CD4-positive, alpha-beta T cell treated with Interleukin-1 beta for 1 hour (primary cell): ENCODE measurements at places on chromosomes 1 and 21.

DNA sequence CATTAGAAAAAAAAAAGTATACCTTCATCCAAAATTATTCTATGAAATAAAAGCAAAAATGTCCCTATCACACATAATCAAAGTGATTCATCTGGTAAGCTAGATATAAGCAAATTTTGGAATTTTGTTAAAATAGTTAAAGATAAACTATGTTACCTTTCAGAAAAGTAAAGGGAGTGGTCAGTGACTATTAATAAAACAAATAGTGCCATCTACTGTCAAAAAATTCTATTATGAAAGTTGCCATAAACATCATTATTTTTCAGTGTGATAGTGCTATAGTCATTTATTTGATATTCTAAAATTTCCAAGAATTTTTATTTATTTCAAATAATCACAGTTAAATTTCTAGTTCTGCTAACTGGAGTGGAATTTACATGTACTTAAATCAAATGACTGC is 803.7 kb downstream of the KCNT2 start:
- no peak for DNase-seq

DNA sequence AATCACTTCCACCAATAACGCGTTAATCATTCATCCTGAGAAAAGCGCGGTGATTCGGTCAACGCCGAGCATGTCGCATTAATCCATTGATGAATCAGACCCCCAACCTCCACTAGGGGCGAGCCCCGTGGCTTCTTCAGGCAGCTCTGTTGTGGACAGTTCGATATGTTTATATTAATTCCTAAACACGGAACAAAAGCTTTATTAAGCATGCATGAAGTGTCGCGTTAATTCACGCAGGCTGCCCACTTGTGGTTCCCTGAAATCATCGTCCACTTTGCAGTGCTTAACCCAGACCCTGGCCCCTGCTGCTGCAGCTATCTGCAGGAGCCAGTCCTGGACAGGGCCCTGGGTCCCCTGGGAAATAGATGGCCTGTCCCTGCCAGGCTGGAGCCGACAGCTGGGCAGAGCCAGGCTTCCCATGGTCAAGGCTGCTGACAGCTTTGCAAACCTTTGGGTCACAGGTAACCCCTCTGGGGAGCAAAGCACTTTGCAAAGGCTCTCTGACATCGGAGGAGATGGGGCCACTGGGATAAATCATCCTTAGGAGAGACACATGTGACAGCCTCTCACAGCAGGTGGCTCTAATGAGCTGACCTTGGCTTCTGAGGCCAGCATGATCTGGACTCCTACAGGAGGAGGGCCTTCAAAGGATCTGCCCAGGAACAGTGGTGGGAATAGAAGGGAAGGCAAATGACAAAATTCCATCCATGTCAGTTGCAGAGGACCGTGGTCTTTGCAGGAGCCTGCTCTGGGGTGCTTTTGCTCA is 137.0 kb upstream of the AJAP1 start:
- no peak for DNase-seq

- no peak for DNase-seq
Observed at GRCh38 chr1:23617084-23617521, 57.8 kb upstream of the ID3 start.

DNA sequence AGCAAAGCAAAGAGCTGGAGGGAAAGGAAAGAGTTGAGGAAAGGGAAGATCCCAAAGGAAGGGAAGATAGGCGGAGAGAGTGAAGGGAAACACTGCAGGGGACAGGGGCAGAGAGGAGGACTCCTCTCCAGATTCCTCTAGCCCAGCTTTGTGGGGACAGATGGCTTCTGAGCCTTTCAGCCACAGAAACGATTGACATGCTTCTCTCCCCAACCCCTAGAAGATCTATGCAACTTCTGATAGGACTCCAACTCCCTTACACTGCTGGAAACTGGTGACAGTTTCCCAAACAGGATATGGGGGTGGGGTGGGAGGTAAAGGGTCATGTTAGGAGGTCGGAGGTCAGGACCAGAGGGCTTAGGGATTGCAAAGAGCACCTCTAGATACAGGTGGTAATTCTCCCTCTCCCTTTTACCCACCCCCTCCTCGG is 6.5 kb downstream of the MEX3A start:
- DNase-seq: no peak

DNA sequence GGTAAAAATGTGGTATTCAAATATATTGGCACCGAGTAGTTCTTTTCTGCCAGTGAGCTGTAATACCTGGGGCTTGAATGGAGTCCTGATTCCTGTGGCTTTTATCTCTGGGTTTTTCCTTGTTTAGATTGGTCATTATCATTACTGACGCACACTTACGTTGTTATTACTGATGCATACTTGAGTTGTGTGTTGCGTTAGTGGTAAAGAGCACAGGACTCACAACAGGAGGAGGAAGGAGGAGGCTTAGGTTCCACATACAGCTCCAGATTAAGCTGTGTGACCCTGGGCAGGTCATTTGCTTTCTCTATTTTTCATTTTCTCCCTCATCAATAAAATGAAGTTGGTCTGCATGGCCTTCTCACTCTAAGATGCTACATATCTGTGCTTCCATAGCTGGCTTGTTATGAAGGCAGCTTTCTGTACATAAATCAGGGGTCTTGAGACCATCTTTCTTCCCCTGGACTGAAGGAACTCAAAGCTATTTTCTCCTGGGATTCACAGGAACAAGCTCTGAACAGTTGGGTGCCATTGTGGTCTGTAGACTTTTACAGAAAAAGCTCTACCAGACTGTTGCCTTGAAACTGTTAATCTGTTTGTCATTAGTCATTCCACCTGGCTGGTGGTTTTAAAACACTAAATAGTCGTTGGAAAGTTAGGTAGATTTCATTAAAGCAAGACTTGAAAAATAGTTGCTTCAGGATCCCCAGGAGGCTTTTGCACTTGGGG is 5.6 kb downstream of the ARID1A start:
- no peak for DNase-seq

GRCh38 chr1:33758698-33759097 is 105.2 kb upstream of the HMGB4 start:
- no peak for DNase-seq

DNA sequence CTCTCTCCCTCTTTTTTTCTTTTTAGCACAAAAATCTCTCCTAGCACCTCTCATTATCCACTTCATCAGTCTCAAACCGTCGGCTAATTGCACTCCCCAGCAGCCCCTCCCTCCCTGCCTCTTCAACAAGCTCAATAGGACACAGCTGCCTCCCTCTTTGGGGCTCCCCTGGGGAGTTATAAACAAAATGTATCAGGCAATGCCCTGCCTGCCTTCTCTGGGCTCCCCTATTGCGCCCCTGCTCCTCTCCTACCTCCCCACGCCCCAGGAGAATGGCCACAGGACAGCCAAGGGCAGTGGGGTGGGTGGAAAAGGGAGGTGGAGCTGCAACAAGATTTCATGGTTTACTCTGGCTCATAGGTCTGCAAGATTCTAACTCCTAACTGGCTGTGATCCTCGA is 147.1 kb upstream of the GRIK3 start:
- DNase-seq: no peak

DNA sequence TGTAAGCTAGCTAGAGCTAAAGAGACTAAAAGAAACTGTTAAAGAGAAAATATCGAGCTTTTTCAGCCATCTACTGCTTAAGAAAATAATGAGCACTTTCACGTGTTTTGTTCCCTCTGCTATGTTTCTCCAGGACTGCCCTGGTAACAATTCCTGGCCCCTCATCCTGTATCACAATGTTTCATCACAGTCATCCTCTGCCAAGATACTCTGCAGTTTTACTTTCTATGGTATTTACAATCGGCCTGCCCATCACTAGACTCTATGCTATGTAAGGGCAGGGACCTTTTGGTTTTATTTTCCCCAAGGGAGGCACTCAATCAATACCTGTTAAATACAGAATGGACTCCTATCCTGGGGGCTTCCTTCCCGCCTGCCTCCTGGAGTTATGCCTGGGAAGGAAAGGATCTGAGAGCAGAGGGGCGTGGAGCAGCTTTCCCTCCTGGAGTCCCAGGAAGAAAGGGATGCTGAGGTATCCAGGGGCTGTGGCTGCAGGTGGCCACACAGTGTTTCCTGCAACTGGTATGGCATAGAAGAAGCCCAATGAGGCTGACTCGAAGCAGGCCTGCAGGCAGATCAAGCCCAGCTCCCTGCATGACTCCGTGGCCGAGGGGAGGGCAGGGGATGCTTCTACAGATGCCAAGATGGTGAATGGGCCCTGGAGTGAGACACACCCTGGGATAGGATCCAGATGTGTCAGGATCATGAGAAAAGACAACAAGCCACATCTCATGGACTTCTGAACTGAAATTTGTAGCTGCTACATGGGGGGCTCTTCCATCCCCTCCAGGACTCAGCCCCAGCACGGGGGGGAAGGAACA is 52.9 kb downstream of the MATN1 start:
- no peak for DNase-seq

DNA sequence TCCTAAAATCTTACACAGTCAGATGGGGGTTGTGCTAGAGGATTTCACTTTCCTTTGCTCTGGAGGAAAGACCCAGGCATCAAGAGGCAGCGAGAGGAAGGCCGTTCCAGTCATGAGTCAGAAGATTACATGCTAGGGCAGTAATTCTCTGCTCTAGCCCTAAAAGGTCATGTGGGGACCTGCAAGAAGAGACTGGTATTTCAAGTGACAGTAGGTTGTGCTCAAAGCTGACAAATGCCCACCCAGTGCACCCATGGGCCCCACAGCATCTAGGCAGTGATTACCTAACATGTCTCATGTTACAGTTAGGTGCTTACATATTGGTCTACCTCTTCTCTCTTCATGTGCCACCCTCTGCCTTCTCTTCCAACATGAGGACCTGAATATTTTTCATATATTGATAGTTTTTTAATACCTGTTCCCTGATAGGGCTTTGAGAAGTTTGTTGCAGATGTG is 99.7 kb upstream of the BEND5 start:
- no peak for DNase-seq

DNA sequence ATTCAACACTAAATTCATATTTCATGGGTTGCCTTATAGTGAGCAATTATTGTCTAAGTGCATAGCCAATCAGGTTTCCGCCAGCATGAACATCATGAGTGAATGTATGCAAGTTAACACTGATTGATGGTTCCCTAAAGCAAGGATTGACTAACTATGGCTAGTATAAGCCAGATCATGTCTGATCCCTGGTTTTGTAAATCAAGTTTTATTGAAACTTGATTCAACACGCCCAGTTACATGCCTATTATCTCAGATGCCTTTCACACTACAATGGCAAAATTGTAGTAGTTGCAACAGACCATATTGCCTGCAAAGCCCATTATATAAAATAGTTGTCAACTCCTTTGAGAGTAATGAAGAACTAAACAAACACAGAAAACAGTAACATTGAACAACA is 1127.4 kb downstream of the NCAM2 start:
- DNase-seq: no peak

GRCh38 chr1:153365696-153366095 is 8.0 kb downstream of the S100A9 start:
- DNase-seq: no peak

DNA sequence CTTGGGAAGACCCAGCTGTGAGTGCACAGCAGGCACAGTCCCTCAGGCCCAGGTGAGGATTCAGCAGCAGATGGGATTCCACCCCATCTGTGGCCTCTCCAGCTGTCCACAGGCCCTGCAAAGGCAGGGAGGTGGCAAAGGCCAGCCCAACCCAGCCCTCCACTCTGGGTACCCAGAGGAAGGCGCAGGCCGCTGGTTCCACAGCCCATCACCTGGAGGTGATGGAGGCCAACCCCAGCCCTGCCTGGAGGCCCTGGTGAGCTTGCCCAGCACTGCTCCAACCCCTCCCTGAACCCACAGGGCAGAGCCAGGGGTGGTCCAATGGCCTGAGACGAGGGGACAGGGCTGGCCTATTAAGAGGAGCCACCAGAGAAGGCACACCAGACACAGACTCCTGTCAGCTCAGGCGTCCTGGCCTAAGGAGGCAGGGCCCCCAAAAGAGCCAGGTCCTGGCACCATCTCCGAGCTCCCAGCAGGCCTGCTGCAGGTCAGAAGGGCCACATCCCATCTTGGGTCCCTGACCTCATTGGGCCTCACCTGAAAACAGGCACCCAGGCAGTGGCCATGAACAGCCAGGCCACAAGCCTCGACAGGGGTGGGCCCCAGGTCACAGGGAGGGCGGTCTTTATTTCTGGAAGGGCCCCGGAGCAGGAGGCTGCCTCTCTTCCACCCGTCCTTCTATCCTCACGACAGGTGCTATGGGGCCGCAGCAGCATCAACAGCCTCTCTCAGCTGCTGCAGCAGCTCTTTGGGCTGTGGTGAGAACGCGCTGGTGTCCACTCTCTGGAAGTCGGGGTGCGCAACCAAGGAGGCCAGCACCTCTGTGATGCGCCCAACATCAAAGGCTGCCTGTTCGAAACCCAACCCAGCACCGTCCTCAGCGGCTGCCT is 3.2 kb downstream of the JMJD4 start:
- no peak for DNase-seq

DNA sequence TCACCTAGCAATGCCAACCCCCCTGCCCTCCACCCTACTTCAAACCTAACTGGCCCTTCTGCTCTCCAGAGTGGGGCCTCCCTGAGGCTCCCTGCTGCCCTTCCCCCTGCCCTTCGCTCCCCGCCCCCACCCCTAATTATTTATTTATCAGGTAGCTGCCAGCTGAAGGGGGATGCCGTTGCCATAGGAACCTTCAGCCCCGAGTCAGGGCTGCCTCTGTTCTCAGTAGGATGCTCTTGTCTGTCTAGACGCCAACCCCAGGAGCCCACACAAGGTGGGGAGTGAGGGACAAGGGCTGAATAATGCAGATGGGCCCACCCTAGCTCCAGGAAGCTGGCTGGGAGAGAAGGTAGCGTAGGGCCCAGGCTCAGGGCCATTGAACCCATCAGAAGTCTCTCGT is 41.1 kb downstream of the NKAIN1 start:
- DNase-seq: no peak

DNA sequence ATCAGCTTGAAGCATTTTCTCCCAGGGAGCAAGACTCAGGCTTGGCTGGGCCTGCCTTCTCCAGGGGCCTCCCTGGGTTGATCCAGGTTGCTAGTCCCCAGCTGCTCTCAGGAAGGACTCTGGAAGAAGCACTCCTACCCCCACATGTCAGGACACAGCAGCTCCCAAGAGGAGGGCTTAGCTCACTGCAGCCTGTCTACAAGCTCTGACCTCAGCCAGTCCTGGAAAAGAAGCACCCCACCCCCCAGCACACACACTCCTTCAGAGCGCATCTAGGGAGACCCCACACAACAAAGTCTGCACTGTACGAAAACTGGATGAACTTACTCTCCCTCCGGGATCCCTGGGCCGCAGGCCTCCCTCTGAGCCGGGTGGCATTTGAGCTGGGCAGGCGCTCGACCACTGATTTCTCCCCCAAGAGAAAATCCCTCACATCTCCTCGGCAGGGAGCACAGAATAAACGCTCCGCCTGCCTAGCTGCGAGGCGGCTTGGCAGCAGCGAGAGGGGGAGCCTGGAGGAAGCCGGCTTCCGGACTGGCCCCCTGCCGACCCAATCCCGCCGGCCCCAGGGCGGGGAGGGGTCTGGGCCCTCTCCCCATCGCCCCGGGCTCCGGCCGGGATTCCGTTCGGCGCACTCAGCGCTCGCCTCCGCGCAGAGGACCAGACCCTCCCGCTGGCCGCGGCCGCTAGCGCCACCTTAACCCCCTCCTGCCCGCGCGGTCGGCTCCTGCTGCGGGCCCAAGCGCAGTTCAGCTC is at the start of gene KCNA2:
TSS of gene KCNA2 (minus strand) at position 458 of the 756 bp plus-strand sequence. CDS start 1,576 bp downstream, outside the sequence.
- peak; percentile 8 for DNase-seq

GRCh38 chr21:42925114-42925926 is at the start of gene ERVH48-1:
ERVH48-1 (minus strand) TSS chr21:42925630; CDS start chr21:42919006, 6,624 bp downstream.
- DNase-seq: no peak

GRCh38 chr1:203990118-203990517 is 82.8 kb upstream of the SOX13 start:
- DNase-seq: peak; percentile 6

- DNase-seq: no peak
Observed at GRCh38 chr1:93740601-93741031, 59.0 kb upstream of the BCAR3 start.

- peak; percentile 14 for DNase-seq
Observed at GRCh38 chr1:11790880-11791715, 14.7 kb downstream of the MTHFR start.

GRCh38 chr1:181469829-181470228 is 13.5 kb upstream of the CACNA1E start:
- DNase-seq: no peak
